ENCODE measurements at places on chromosomes 3 and 15.

- DNase-seq: no peak
These were observed 626.4 kb upstream of the ZNF385D start for GRCh38 chr3:22377421-22377820.

DNA sequence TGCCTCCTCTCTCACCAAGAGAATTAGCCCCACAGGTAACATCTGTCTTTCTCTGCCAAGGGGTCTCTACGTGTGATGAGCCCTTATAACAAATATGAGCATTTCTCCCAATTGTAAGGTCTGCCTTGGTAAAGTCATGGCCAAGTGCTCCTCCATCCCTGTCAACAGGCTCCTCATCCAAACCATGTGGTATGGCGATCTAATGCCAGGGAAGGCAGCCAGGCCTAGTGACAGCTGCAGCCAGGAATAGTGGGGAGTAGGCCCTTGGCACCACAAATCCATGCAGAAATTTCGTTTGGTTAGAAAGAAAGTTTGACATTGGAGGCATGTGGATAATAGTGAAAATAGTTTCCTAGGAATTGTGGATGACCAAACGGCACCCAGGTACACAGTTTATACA, 4.7 kb upstream of the LRTM1 start:
- DNase-seq: no peak

DNA sequence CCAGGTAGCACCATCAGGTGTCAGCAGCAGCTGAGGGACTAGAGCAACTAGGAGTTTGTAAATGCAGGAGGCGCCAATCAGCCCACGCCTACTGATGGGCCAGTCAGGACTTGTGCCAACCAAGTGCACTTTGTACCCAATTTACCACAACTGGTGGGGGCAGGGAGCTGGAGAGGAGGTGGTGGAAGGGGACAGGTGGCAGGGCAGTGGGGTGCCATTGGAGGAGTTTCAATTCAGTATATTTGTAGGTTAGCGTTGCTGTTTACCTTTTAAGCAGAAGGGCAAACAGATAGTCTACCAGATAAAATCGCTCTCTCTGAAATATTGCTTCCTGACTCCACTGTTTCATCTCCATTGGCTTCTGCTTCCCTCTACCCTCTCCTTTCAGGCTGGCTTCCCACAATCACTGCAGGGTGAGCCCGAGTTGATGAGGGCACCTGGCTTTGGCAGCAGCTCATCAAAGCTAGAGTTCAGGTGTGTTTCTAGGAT, 75.7 kb downstream of the TRIM69 start:
- DNase-seq: no peak

GRCh38 chr15:55403531-55403930, 4.6 kb downstream of the CCPG1 start:
- DNase-seq: no peak

DNA sequence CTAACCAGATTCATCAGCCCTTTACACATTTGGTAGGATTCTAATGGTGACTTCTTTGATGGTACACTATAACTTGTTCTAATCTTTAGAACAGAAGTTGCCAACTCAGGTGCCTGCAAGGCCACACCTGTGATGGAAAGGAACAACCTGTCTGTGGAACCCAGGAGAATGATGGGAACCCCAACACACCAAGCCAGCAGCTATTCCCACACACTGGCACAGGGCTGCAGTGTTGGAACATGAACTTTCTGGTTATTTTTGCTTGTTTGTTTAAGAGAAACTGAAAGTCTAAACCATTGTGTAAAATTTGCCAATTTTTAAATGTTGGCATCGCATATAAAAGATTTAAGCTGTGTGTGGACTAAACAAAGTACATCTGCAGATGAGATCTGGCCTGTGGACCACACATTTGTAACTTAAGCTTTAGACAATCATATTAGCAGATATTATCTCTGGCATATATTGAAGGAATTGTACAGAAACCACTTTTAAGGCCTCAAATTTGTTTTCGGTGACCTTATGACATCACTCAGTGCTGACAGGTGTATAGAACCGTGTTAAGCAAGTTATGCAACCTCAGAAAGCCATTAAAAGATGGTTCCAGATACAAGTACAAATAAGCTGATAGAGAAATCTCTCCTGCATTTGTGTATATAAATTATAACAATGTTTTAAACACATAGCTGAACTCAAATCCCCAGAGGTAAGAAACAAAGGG, 242.9 kb downstream of the SLC9A9 start:
- no peak for DNase-seq

GRCh38 chr15:99511531-99511865, 54.3 kb upstream of the MEF2A start:
- no peak for DNase-seq

All from activated CD8-positive, alpha-beta memory T cell treated with anti-CD3 and anti-CD28 coated beads for 1 hour (primary cell).